ENCODE measurements at places on chromosomes 12 and 14. TPM values are rescaled to one million over a fixed set of nuclear protein-coding genes. Genes with fewer than 3 reads are reported as not detected.

DNA sequence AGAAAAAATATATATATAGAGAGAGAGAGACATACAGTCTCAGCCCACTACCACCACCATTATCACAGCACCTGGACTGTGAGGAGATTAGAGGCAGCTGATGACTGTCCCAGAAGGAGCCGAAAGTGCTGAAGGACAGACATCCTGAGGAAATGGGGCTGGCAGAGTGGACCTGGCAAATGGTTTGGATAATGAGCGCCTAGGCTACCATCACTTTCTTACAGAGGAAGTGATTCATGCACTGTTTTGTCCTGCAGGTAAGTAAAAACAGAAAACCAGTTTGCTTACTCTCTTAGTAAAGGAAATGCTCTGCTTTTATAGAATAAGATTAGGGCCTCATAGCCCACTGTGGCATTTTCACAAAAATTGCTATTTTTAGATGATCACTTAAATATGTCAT is 28.6 kb upstream of the DNM1L start:
- no peaks in the 10 kb centered on the region for H3K27me3 ChIP-seq
- H3K4me3 ChIP-seq = no peak overlapping the region
- no peaks in the 10 kb centered on the region for H3K4me1 ChIP-seq
- no peak overlapping the region for H3K27ac ChIP-seq

- DNase-seq = no peak
- H3K36me3 ChIP-seq = no peaks in the 10 kb centered on the region
- no peak overlapping the region for H3K27ac ChIP-seq
- H3K4me1 ChIP-seq = no peaks in the 10 kb centered on the region
- H3K4me3 ChIP-seq = no peak overlapping the region
These were observed 72.0 kb downstream of the FOS start for GRCh38 chr14:75350505-75351060.

The DYNC1H1 gene
- 257 TPM for total RNA-seq

The CNTN1 gene
- not detected for total RNA-seq

DNA sequence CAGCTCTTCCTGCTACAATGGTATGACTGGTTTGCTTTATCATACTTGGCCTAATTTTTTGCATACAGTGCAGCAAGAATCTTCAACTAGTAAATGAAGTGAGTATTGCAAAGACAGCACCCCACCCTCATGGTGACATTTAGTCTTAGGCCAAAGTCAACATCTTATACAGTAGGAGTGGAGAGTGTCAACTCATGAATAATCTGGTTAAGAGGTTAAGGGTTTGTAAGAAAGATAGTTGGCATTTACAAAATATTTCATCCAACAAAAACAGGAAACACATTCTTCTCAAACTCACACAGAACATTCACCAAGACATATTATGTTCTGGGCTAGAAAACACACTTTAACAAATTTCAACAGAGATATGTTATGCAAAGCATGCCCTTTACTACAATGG is 2.2 kb upstream of the OAS1 start:
- H3K36me3 ChIP-seq = peaks cover 11% of the 10 kb centered on the region
- no peak overlapping the region for H3K27ac ChIP-seq
- H3K4me3 ChIP-seq = no peak overlapping the region
- H3K27me3 ChIP-seq = no peaks in the 10 kb centered on the region
- H3K4me1 ChIP-seq = peaks cover 39% of the 10 kb centered on the region

- H3K27me3 ChIP-seq = no peaks in the 10 kb centered on the region
- no peaks in the 10 kb centered on the region for H3K4me1 ChIP-seq
- H3K27ac ChIP-seq = no peak overlapping the region
- no peaks in the 10 kb centered on the region for H3K36me3 ChIP-seq
These were observed 98.1 kb upstream of the GRIP1 start for GRCh38 chr12:66776974-66777373.

DNA sequence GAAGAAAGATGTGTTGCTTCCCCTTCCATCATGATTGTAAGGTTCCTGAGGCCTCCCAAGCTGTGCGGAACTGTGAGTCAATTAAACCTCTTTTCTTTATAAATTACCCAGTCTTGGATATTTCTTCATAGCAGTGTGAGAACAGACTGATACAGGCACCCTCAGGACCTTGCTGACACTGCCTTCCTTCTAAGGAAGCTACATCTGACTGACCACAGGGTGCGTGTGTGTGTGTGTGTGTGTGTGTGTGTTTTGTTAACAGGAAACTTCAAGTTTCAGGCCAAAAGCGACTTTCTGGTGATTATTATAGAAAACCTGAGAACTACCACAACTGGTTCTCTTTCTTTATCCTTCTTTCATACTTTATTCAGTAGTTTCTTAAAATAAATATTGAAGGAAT is 149.0 kb downstream of the CAPZA3 start:
- H3K36me3 ChIP-seq = no peaks in the 10 kb centered on the region
- H3K4me1 ChIP-seq = no peaks in the 10 kb centered on the region
- no peaks in the 10 kb centered on the region for H3K27me3 ChIP-seq

DNA sequence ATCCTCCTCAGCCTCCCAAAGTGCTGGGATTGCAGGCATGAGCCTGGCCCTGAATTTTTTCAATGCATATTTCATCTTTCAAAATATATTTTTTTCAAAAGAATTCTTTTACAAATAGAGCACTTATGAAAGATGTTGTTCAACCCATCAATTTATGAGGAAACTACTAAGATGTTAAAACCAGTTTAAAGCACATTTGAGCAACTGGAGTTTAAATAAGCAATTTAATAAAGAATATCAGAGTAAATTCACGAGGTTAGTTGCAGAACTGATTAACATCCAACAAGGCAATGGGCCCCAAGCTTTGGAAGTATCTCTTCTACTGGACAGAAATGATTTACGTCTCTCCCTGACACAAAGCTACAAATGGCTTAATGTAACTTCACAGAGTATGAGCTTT is 23.3 kb downstream of the GLT1D1 start:
- H3K27ac ChIP-seq = no peak overlapping the region
- H3K27me3 ChIP-seq = no peaks in the 10 kb centered on the region
- no peaks in the 10 kb centered on the region for H3K36me3 ChIP-seq
- DNase-seq = no peak

- DNase-seq = no peak
- H3K4me3 ChIP-seq = no peak overlapping the region
- H3K4me1 ChIP-seq = peaks cover 48% of the 10 kb centered on the region
- no peaks in the 10 kb centered on the region for H3K27me3 ChIP-seq
- H3K27ac ChIP-seq = peak overlapping the region; percentile 96
- H3K36me3 ChIP-seq = peaks cover 60% of the 10 kb centered on the region
These were observed 84.6 kb upstream of the DYNC1H1 start for GRCh38 chr14:101879529-101880336.

The DBX2 gene
- not detected for total RNA-seq

GRCh38 chr12:47832263-47832933 is 12.7 kb upstream of the HDAC7 start:
- DNase-seq = peak; percentile 63
- H3K4me3 ChIP-seq = no peak overlapping the region
- no peaks in the 10 kb centered on the region for H3K27me3 ChIP-seq
- H3K4me1 ChIP-seq = peaks cover 60% of the 10 kb centered on the region
- H3K36me3 ChIP-seq = no peaks in the 10 kb centered on the region

DNA sequence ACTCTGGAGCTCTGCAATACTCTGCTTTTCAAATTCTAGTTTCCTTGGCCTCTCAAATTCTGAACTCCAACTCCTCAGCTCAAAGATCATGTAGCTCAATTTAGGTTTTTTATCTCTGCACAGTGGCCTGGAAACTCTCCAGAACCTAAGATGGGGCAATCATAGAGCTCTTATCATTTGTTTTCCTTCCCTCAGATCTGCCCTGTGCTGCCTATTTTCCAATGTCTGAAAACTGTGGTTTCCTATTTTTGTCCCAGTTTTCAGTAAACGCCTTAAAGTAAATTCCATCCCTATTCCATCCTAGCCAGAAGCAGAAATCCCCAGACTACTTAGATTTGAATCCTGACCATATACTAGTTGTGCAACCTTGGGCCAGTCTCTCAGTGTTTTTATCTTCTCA is 73.2 kb downstream of the CEP83 start:
- H3K27ac ChIP-seq = no peak overlapping the region
- DNase-seq = no peak
- H3K27me3 ChIP-seq = no peaks in the 10 kb centered on the region
- H3K4me3 ChIP-seq = no peak overlapping the region

DNA sequence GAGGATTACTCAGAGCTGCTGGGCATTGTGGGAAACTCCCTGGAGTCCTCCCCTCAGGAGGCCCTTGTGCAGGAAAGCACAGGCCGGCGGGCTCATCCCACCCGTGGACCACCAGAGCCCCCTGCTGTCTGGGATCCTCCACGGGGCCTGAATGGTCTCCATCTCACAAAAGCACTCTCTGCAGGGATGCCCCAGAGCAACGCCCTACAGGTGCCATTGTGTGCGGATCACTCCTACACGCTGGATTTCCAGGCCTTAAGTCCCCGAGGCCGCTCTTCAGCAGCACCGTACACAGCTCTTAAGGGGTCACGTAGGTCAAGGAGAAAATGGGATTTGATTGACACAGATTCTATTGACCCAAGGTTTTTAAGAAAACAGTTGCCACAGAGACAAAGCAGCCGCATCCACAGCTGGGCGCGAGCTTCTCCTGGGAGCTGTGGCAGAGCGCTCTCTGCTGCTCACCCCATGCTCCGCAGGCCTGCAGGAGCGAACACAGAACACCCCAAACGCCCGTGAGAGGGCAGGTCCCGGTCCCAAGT is 36.7 kb upstream of the RIMBP2 start:
- H3K4me1 ChIP-seq = no peaks in the 10 kb centered on the region
- no peak overlapping the region for H3K4me3 ChIP-seq
- H3K27me3 ChIP-seq = no peaks in the 10 kb centered on the region
- H3K36me3 ChIP-seq = no peaks in the 10 kb centered on the region
- DNase-seq = no peak

DNA sequence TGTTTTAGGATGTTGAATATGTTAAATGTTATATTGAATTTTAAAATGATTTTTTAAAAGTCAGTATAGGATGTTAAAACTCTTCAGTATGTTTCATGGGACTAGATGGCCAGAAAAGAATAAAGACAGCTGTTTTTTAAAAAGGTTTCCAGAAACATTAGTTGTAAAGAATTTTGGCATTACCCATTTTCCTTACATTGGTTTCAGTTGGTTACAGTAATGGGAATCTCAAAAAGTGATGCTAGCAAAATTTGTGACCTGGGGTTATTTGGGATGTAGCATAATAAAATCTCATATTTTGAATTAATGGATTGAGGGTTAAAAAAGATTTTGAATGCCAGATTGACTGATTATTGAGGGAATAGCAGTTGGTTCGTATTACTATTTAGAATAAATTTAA is 25.3 kb downstream of the EID3 start:
- DNase-seq = no peak
- no peak overlapping the region for H3K27ac ChIP-seq
- no peaks in the 10 kb centered on the region for H3K27me3 ChIP-seq
- H3K4me1 ChIP-seq = no peaks in the 10 kb centered on the region
- no peak overlapping the region for H3K4me3 ChIP-seq

The RAB5B gene
- 111 TPM for total RNA-seq

DNA sequence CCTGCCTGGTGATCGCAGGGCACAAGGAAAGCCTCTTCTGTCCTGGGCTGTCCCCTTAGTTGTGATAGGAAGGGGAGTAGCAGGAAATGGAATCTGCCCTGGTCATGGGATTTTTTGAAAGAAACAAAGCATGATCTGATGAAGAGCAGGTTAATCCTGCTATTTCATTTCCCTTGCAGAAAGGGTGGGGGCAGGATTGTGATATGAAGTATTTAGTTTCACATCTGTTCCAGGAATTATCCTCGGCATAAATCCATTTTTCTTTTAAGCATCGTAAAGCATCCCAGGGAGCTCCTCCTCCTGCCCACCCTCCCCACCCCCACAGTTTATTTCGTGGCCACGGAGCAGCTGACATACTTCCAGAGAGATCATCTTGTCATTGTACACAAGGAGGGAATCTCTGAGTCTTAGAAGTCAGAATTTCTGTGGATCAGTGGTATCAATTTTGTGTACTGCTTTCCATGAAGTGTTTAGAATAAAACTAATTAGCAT is 53.1 kb downstream of the TGFB3 start:
- H3K4me1 ChIP-seq = no peaks in the 10 kb centered on the region
- H3K27ac ChIP-seq = no peak overlapping the region
- no peak for DNase-seq
- no peaks in the 10 kb centered on the region for H3K27me3 ChIP-seq
- H3K4me3 ChIP-seq = no peak overlapping the region
- no peaks in the 10 kb centered on the region for H3K36me3 ChIP-seq

DNA sequence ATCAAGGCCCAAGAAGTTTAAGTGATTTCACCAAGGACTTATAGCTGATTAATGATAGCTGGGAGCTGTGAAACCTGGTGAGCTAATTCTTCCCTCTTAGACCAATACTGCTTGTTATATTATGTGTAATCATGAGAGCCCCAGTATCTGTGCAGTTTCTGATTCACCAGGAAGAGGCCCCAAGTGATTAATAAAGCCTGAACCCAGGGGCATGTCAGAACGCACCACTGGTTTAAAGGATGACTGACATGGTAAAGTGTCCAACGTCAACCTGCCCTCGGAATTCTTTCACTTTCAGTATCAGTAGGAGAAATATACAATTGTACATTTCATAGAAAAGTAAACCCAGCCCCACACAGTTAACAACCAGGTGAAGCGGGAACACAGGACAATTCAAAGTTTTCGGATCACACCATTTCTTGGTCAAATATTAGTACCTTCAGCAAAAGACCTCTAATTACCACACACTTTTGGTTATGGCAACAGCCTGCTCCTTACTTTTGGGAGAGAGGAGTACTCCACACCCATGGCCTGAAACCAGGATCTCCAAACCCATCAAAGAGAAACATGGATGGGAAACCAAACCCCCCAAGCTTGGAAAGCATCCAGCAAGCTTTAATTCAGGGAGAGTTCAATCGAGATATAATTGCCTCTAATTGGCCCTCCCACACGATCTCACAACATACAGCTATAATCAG is 28.5 kb downstream of the TMCC3 start:
- peak; percentile 51 for DNase-seq
- peak overlapping the region; percentile 27 for H3K4me3 ChIP-seq
- peaks cover 3% of the 10 kb centered on the region for H3K36me3 ChIP-seq

- no peaks in the 10 kb centered on the region for H3K36me3 ChIP-seq
- no peak overlapping the region for H3K27ac ChIP-seq
- H3K27me3 ChIP-seq = no peaks in the 10 kb centered on the region
- no peak for DNase-seq
- no peak overlapping the region for H3K4me3 ChIP-seq
These were observed 133.1 kb upstream of the NUDT4 start for GRCh38 chr12:93244514-93245077.

The SPIC gene
- not detected for total RNA-seq

DNA sequence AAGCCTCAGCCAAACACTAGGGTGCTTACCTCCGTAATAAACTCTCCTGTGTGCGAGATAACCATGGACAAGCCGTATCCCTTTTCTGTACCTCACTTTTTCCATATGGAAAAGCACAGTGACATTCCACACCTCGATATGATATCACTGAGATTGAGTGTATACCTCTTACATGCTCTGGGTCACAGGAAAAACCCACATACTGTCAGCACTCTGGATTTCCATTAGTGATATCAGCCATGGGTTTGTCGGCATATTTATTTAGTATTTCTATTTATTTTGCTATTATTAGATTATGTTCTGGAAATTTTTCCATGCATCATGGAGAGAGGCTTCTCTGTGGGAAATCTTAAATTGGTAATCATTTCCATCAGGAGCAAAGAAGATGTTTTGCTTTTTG is 28.0 kb upstream of the DAAM1 start:
- no peak for DNase-seq
- no peak overlapping the region for H3K4me3 ChIP-seq
- H3K27me3 ChIP-seq = peaks cover 7% of the 10 kb centered on the region

GRCh38 chr14:46480817-46481216 is 170.8 kb downstream of the RPL10L start:
- DNase-seq = no peak
- no peaks in the 10 kb centered on the region for H3K4me1 ChIP-seq
- no peaks in the 10 kb centered on the region for H3K27me3 ChIP-seq
- H3K36me3 ChIP-seq = no peaks in the 10 kb centered on the region

The DDN gene
- 0.10 TPM for total RNA-seq

The CIDEB gene
- 34.3 TPM for total RNA-seq

- no peaks in the 10 kb centered on the region for H3K27me3 ChIP-seq
- H3K4me1 ChIP-seq = peaks cover 24% of the 10 kb centered on the region
- no peaks in the 10 kb centered on the region for H3K36me3 ChIP-seq
- H3K27ac ChIP-seq = no peak within 1 kb of the TSS
These were observed at the start of gene ACRBP for GRCh38 chr12:6647083-6647604. ACRBP (minus strand) TSS chr12:6647432; CDS start chr12:6647366, 66 bp downstream.

All from B cell (primary cell).